Pancreas (tissue), 10 donors: ENCODE measurements at places on chromosomes 11 and 22. TPM values are rescaled to one million over a fixed set of nuclear protein-coding genes. Genes with fewer than 3 reads are reported as not detected.

Gene ZP1
- total RNA-seq: not detected

Gene PGR
- total RNA-seq: 1.0 TPM

Gene DGCR6
- total RNA-seq: 1.9 TPM

Gene OR52I1
- not detected for total RNA-seq

DNA sequence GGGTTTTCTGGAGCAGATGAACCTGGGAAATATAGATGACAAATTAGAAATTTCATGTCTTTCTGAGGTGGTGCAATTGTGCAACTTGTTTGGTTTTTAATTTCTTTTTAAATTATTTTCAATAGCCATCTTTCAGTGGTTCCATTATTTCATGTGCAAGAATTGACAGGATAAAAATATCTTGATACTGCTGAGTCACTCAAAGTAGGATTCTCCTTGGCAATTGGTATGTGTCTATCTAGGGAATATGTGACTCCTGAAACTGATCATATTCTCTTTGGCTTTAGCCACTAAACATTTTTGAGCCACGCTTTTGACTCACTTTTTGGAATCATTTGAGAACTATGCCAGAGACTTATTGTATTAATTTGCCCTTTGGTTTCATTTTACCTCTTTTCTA, 331.5 kb downstream of the KCNA4 start:
- no peak for DNase-seq

- DNase-seq: no peak
Measured at GRCh38 chr11:30422447-30423278, 99.8 kb downstream of the ARL14EP start.

- DNase-seq: no peak
Measured at GRCh38 chr11:2655834-2656622, 43.8 kb downstream of the KCNQ1OT1 start.

DNA sequence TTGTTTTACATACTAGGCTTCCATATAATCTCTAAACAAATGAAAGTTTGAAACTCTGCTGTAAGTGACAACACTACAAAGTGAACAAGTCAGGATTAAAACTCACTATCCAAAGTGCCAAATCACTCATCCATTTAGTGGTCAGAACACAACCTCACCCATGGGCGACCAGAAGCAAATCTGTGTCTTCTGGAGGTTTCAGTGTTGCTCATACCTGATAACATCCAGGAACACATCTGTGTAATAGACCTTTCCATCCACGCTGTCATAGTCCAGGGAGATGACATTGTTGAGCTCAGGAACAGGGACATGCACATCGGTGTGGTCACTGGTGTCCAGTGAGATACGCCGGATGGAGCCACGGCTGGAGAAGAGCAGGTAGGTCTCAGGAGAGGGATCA, 28.5 kb upstream of the CKAP5 start:
- no peak for DNase-seq

DNA sequence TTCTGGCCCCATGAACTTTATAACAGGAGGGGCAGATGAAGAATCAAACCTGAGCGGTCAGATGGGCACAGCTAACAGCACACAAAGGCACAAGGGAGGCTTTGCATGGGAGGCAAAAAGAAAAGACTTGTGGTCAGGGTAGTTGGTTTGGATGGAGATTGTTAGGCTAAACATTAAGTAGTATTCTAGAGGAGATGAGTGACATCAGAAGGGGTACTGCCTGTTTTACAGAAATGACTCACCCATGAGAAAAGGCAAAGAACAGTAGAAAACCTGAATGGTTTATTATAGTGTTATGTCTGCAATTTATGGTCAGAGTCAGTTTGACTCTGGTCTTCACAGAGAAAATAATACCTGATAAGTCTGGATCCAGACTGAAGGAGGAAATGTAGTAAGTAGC, 129.8 kb upstream of the KIRREL3 start:
- no peak for DNase-seq
